Esophagus squamous epithelium (tissue), 5 donors: ENCODE measurements at places on chromosomes 2 and 18. TPM values are rescaled to one million over a fixed set of nuclear protein-coding genes. Genes with fewer than 3 reads are reported as not detected.

GRCh38 chr2:9638532-9638931 lies 7.7 kb upstream of the YWHAQ start:
- no peak for DNase-seq

DNA sequence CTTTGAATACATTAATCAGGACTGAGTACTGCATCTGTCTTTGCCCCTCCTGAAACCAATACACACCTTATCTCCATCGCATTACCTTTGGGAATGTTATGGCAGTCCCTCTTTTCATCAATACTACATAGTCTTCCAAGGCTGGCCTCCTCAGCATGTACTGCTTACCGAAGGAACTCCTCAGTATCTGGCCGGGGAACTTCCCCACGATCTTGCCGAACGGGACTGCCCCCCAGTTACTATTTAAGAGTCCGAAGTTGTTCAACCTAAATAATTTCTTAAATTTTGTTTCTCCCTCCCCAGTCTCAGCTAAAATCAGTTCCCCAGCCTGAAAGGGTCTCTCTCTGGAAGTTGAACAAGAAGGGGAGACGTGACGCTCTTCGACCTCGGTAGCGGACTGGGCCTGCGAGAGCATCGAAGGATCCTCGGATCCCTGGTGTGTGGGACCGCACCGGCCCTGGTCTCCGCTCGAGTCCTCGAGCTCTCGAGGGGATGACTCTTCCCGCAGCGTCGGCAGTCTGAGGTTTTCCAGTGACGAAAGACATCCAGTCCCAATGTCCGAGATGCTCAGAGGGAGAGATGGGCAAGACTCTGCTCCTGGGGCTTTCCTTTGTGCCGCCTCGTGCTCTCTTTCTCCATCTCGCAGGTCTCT lies 489 bp downstream of the TRMT61B start:
- DNase-seq: no peak

GRCh38 chr2:233708942-233709341 lies 3.8 kb upstream of the UGT1A5 start:
- DNase-seq: no peak

DNA sequence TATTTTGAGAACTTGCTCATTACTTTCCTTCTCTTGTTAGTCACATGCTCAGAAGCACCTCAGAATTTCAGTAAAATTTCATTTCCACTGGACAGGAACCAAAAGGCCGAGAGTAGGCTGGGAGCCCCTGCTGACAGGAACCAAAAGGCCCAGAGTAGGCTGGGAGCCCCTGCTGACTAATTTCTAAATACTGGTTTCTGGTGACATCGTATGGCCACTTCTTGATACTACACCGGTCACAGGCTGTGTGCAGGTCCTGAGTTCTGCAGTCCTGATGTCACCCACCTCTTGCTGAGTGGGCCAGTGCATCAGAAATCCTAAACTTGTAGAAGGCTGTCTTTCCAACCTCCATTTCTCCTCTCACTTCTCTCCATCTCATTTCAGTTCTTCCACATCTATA lies 17.7 kb upstream of the EN1 start:
- no peak for DNase-seq

DNA sequence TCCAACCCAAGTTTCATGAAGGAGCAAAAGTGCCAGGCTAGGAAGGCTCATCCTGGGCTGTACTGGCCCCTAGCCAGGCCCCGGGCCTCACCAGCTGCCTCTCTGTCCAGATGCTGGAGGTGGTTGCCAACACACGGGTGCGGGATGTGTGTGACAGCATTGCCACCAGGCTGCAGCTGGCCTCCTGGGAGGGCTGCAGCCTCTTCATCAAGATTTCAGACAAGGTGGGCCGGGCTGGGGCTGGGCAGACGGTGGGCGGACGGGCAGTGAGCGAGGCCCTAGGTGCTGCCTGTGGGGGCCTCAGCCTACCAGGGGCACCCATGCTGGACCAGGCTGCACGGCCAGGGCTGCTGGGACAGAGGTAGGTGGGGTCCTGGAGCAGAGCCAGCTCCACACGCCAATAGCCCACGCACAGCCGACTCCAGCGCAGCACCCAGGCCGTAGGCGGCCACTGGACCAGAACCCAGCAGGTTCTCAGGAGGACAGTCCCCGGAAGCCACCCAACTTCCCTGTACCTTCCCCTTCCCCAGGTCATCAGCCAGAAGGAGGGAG lies 11.8 kb upstream of the GPR17 start:
- DNase-seq: no peak

GRCh38 chr2:210964141-210964764 lies 407.9 kb downstream of the CPS1 start:
- no peak for DNase-seq

DNA sequence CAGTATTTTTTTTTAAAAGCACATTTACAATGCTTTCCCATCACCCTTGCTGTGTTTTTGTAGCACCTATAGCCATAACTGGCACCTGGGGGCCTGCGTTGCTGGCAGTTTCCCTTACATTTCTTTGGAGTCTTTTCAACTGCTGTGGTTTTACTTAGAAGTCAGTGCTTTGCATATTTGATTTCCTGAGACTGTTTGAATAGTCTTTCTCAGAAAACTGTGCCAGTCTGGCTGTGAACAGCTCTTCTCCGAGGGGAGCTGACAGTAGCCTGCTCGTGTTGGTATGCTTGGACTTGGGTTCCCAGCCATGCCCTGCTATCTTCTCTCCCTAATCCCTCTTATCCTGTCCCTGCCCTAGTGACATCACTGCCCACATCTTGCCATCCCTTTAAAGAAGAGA lies 81.5 kb downstream of the DPP4 start:
- DNase-seq: no peak

DNA sequence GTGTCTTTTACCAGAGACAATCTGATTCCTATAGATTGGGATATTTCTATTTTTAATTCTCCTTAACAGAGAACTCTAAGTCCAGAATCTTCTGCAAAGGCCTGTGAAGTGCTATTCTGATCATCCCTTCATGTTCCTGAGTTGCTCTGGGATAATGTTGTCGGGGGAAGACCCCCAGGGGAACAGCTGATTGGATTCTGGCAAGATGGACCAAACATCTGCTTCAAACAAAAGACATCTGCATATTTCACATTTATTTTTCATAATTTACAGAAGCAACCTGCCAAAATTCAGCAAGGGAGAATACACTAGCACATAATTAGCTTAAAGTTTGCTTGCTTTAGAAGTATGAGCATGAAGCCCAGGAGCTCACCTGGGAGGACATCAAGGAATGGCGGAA lies 116.0 kb upstream of the ETAA1 start:
- DNase-seq: no peak

GRCh38 chr2:56587456-56587855 lies 403.7 kb downstream of the CCDC85A start:
- DNase-seq: no peak

The TFPI gene
- total RNA-seq: 3.5 TPM

DNA sequence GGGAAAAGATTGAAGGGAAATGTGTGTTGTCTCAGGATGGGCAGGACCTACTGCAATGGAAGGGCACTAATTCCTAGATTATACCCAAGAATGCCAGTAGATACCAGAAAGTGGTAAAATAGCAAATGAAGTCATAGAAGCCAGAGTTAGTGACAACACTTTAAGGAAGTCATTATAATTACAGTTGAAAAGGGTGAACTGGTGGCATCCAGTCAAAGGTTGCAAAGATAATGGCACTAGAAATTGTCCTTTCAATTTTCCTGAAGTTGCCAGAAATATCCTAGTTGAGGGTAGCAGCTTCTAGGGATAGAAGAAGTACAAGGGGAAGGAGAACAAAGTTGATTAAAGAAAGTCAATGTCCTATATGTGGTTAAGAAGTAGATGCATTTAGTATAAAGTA lies 68.8 kb upstream of the GLS start:
- DNase-seq: no peak

GRCh38 chr2:174762464-174762863 lies 1.8 kb downstream of the CHRNA1 start:
- DNase-seq: no peak

DNA sequence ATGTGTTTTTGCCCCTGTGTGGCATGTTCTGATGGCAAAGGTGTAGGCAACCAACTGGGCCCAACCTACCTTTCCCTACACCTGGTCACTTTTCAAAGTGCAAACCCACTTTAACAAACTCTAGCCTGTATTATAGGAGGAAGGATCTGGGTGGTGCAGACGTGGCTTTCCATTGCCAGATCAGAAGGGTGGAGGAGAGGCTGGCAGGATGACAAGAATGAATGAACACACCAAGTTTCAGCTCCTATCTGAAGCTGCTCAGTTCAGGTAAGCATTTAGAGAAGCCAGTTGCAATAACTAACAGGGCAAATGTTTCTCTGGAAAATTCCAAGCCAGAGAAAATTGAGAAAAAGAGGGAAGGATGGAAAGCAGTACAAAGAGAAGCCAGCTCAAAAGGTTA lies 707 bp upstream of the SERPINB7 start:
- no peak for DNase-seq

DNA sequence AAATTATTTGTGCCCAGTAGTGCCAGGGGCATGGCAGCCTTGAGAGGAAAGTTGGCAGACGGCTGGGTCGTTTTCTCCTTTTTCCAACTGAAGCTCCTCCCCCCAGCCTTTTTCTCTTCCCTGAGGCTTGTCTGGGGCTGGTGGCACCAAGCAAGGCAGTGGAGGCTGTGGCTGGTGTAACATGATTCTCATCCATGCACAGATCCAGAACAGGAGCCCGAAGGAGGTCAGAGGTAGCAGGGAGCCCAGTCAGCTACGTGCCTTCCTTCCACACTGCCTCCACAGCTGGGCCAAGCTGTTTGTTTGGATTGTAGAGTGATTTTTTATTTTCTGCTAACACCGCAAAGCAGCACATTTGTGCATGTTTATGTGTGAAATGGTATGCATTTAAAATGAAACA lies 170.3 kb upstream of the MGAT5 start:
- DNase-seq: no peak

DNA sequence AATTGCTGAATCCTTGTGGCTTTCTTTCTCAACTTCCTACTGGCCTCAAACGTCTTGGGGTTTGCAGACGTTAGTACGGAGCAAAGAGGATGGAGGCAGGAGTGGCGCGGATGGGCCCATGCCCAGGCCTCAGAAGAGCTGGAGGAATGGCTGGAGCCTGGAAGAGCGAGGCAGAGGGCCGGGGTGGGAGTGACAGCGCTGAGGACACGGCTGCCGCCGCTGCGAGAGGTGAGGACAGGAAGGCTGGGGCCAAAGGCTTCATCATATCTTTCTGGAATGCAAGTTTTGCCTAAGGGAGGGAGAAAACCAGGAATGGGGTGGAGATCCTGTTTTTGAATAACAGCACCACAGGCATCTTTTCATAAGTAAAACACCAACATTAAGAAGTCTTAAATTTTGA lies 178.5 kb upstream of the SESTD1 start:
- DNase-seq: no peak

The BARD1 gene
- 25.0 TPM for total RNA-seq

DNA sequence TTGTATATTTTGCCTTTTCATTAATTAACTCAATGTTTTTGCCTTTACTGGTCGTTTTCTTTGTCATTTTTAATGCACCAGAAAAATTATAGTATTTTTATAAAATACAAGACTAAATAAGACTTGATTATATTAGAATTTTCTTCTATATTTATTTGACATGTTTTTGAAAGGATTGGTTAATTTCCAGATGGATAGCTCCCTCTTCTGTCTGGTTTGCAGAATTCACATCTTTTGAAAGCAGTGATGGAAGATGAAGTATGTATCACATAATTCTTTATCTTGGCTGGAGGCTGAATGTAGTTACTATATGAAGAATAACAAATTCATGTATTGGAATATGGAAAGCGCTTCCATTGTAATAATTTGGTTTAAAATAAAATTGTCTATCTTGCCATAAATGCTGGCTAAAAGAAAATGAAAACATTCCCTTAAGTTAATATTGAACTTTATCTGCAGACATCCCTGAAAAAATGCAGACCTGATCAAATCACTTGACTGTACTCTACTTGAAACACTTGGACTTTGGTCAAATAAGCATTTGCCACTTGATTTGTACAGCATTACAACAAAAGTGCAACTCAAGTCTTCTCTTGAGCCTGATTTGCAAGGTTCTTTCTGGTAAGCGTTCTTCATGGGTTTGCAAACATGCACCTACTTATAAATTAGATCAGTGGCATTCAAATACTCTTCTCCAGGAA lies 86.3 kb upstream of the EFEMP1 start:
- no peak for DNase-seq

The RPRM gene
- total RNA-seq: not detected

- no peak for DNase-seq
These were observed 41.6 kb downstream of the SH3RF3 start for GRCh38 chr2:109170645-109171044.

- DNase-seq: no peak
These were observed 15.0 kb upstream of the KLF7 start for GRCh38 chr2:207180741-207181140.

The REG1B gene
- total RNA-seq: not detected

GRCh38 chr18:11866764-11867163 lies 15.6 kb downstream of the CHMP1B start:
- DNase-seq: no peak

DNA sequence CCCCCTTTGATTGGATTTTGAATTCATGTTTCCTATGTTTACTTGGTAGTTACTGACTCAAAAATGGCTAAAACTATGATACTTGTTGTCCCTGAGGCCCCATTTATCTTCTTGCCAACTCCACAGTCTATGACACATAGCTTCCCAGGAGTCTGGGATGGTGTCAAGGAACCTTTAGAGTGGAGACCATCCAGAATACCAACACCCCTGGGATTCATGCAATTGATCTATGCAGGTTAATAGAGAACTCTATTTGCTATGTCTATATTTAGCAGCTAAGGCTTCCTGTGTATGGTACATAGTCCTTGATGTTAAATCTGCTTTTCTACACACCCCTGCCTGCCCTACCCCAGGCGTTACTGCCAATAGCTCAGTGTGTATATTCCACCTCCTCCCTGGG lies 218.5 kb upstream of the HDAC4 start:
- DNase-seq: no peak

- no peak for DNase-seq
These were observed 342.7 kb upstream of the CHST9 start for GRCh38 chr18:27527856-27528255.

The SULT1C4 gene
- total RNA-seq: not detected

The DSEL gene
- total RNA-seq: 0.45 TPM

The STARD6 gene
- not detected for total RNA-seq

The PARD3B gene
- total RNA-seq: 15.8 TPM

The UGT1A5 gene
- 9.7 TPM for total RNA-seq

DNA sequence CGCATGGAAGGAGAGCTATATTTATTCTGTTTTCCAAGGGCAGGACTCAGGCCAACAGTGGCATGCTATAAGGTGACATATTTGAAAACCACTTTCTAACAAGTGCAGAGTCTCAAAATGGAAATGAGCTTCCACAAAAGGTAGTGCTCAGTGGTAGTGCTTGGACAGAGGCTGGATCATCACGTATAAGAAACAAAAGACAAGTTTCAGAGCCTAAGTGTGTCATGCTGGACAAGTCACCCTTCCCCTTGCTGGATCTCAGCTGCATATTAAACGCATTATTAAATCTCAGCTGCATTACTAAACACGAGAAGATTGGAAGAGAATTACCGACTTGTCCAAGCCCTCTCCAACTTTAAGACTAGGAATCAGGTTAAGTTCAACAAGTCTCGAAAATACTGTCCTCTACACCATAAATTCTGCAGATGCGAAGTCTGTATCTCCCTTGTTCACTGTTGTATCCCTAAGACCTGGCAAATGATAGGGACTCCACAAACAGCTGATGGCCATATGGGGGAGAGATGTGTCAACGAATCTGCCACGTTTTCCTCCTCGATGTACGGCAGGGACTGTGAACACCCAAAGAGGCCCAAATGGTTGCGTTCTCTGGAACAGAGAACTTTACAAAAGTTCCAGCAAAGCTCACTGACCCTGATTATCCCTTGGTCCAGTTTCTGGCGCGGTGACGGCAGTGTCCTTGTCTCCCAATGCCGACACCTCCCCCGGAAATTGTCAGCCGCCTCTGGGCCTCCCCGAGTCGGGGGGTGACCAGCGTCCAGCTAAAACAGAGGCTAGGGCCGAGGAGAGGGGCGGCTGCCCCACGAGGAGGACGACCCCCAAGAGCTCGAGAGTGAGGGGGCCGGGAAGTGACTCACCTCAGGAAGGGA lies 611 bp downstream of the NOL10 start:
- DNase-seq: no peak
